T-helper 17 cell (primary cell): ENCODE measurements at places on chromosomes 7 and 10.

DNA sequence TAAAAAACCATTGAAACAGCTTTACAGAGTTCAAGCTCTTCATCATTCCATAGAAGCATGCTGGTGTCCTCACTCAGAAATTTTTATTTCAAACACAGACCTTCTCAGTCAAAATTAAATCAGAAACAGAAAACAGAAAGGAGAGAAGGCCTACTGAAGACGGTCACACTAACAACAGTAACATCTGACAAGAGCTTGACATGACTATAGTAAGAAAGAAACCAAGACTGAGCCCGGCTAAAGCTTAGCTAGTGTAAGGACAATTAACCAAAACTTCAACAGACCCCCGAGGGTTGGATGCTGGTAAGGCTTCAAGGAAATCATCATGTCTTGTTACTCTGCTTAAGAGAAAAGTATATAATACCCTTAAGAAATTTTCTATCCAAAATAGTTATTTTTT, 38.6 kb downstream of the MTPN start:
- no peak for DNase-seq

- no peak for DNase-seq
Measured at GRCh38 chr7:84123965-84124547, 70.5 kb downstream of the SEMA3A start.

- no peak for DNase-seq
Measured at GRCh38 chr7:142196066-142196840, 61.6 kb downstream of the PRSS58 start.

DNA sequence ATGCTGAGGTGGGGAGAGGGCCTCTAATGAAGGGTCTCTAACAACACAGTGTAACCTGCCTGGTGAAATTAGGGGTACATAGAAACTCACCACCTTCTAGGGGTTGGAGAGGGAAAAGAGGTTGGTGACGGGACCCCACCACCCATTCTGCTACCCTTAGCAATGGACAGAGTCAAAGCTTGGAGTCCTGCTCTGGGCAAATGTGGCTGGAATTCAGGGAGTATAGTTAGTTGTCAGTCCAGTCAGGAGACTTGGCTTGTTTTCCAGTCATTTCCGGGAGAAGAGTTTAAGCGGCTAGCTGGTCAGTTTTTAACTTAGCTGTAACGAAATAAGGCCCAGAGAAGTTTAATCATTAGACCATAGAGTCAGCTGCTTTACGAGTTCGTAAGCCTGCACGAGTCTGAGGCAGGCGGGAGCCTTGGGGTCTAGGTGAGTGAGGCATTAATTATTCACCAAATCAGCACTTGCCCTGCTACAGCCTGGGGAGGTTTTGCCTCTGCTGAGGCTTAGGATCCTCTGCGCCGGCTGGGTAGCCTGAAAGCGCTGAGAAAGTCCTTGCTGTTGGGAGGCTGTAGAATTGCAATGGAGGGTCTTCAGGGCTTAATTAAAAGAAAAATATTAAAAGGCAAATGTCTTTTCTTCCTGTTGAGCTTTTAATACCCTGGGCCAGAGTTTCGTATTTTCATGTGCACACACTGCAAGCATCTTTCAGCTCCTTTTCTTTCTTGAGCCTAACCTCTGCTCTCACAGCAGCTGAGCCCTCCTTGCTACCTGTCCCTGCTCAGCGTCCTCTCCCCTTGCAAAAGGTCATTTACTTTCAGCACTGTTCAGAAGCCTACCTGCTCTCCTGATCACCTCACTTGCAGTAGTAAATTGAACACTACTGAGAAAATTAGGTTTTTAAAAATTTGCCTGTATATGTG, 1.5 kb upstream of the LAMB1 start:
- DNase-seq: no peak

- no peak for DNase-seq
Measured at GRCh38 chr7:135459951-135460567, 49.8 kb downstream of the CNOT4 start.

- no peak for DNase-seq
Measured at GRCh38 chr7:20542594-20542993, 72.9 kb upstream of the ABCB5 start.

DNA sequence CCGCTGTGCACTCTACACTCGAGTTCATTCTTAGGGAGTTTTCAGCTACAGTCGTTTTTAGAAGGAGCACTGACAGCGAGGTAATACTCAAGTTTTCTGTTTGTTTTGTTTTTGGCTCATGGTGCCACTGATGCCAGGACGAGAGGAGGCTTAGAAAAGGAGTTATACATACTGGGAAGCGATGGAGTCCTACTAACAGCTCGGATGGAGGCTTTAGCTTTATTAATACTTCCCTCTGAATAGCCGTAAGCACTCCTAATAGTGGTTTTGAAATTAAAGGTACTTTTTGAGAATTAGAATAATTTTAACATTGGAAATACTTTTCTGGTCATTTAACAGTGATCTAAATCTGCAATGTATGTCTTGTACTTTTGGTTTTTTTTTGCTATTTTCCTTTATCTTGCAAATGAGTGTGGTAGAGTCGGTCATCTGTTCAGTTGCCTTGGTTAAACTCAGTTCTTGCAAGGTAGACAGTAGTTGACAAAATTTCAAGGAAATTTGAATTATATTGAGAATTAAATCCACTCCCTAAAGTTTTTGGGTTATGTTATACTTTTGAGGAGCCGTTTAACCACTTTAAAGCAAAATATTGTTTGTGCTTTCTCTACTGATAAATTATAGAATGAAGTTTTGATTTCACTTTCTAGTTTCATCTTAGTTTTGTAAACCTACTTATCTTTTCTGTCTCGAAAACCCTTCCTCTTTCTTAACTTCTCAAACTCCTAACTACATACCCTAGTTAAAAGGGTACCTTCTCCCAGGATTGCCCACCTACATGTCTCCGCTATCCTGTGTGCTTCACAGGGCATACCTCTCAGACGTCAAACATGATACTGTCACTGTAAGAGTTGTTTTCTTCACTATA, 1.5 kb downstream of the HBP1 start:
- no peak for DNase-seq

- DNase-seq: no peak
Measured at GRCh38 chr10:119969609-119970008, 77.1 kb downstream of the SEC23IP start.

GRCh38 chr7:40865441-40866233, 730.8 kb downstream of the SUGCT start:
- no peak for DNase-seq

- DNase-seq: no peak
Measured at GRCh38 chr7:21641546-21641945, 98.7 kb downstream of the DNAH11 start.
